ENCODE measurements at places on chromosomes 7 and 10. TPM values are rescaled to one million over a fixed set of nuclear protein-coding genes. Genes with fewer than 3 reads are reported as not detected.

Gene CYP2E1
- total RNA-seq = 0.86 TPM

Gene PPP3CB
- total RNA-seq = 59.4 TPM

Gene HIP1
- 14.5 TPM for total RNA-seq

Gene SNCG
- 13.0 TPM for total RNA-seq

Gene MYO3A
- not detected for total RNA-seq

Gene PRLHR
- not detected for total RNA-seq

Gene PTPRZ1
- 0.46 TPM for total RNA-seq

Gene EIF4H
- total RNA-seq = 502 TPM

Gene CPVL
- total RNA-seq = 0.20 TPM

Gene NUP42
- 28.7 TPM for total RNA-seq

Gene ST7
- 23.3 TPM for total RNA-seq

Gene GIMAP4
- total RNA-seq = 0.33 TPM

Gene MSRB2
- 12.7 TPM for total RNA-seq

Gene HDAC9
- total RNA-seq = 39.9 TPM

Gene NKX2-3
- total RNA-seq = not detected

Measured in smooth muscle cell of the pulmonary artery (primary cell).